ENCODE measurements at places on chromosomes 7 and 10. TPM values are rescaled to one million over a fixed set of nuclear protein-coding genes. Genes with fewer than 3 reads are reported as not detected.

ANXA7 gene
- total RNA-seq = 106 TPM

ZNF25 gene
- 7.9 TPM for total RNA-seq

RAMP3 gene
- total RNA-seq = 0.31 TPM

PDAP1 gene
- 29.6 TPM for total RNA-seq

NAT16 gene
- not detected for total RNA-seq

PTPRN2 gene
- total RNA-seq = 0.31 TPM

NXPH1 gene
- total RNA-seq = not detected

CRTAC1 gene
- not detected for total RNA-seq
